ENCODE measurements at places on chromosomes 12 and 14.

GRCh38 chr14:88044776-88045446 is 40.0 kb downstream of the GPR65 start:
- no peak for DNase-seq

DNA sequence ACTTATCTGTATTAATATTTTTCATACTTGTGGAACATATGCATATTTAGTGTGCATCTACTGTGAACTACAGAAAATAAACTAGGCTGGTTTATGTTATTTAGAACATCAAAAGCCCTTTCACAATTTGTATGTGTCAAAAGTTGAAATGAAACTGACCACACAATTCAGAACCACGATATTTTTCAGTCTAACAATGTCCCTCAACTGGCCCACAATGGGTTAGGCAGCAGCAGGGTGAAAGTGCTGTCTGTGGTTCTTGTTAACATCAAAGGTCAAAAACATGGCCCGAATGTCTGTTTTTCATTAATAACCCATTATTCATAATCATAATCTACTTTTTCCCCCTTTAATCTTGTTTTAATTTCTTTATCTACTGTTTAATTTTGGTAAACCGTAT is 559.9 kb upstream of the ATP2B1 start:
- no peak for DNase-seq

DNA sequence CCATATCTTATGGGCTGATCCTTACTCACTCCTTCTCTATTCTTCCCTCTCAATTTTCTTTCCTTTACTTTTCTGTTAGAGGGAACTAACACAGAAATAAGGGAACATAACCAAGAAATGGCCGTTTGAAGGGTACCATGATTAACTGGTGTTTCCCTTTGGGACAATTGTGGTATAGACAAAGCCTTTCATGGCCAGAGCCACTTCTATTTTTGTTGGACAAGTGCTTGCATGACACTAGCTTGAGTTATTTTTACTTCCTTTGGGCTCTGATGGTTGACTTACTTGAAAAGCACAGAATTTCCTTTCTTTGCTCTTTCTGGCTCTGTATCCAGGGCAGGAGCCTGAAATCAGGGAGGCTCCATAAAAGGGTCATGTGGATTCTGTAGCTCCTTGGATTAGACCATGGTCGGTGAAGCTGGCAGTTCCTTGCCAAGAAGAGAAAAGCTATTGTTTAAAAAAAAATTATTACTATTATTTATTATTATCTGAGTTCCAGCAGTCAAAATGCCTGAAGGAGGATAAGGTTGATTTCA is 130.6 kb downstream of the KTN1 start:
- DNase-seq: no peak

GRCh38 chr12:107602446-107602845 is 83.2 kb upstream of the PWP1 start:
- DNase-seq: no peak
